ENCODE measurements at places on chromosomes 4 and X. TPM values are rescaled to one million over a fixed set of nuclear protein-coding genes. Genes with fewer than 3 reads are reported as not detected.
A peak's percentile ranks its signal among the peaks of the same experiment; 100 is the strongest.

DNA sequence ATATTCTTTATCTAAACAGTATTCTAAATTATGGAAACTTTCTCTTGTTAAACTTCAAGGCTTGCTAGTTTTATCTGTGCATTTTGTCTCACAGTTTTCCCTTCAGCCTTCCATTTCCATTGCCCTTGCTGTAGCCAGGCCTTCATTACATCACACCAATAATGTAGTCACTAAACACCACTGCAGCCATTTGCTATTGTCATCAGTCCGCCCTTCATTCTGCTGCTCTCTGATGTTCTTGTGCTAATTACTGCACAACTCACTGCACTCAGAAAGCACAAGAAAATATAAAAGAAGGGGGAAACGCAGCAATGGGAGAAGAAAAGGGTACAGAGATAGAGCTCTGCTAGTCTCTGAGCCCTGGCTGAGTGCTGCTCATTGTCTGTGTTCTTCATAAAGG, 239.6 kb upstream of the FSTL5 start:
- no peaks in the 10 kb centered on the region for H3K27me3 ChIP-seq
- DNase-seq = no peak
- no peak overlapping the region for H3K4me3 ChIP-seq
- H3K27ac ChIP-seq = no peak overlapping the region
- no peaks in the 10 kb centered on the region for H3K36me3 ChIP-seq

DNA sequence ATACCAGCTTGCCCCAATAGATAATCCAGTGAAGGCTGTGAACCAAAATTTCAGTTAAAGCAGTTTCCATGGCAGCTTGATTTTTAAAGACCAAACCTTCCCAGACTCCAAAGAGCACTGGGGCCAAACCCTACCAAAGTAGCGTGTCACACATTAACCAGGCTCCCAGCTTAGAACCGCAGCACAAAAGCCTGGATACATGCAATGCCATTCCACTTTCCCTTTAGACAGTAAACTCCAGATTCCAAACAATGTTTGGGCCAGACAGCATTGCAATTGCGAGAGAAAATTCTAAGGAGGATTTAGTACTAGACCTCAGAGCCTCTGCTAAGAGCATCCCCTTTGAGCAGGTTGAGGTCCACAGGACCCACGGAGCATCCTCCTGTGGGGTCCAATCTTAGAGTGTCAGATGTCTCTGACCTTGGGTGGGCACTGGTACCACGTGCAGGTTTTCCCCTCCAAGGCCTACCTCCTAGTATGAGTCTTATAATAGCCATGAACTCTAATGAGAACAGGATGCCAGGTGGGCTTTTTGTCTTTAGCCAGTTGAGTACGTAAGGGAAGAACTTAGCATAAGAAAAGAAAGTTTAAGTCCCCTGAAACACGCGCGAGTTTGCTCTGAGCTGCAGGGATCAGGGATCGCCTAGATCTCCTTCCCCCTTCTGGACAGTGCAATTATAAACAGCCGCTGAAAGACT, 38.8 kb downstream of the MGARP start:
- no peaks in the 10 kb centered on the region for H3K27me3 ChIP-seq
- DNase-seq = no peak
- no peaks in the 10 kb centered on the region for H3K4me1 ChIP-seq
- H3K36me3 ChIP-seq = no peaks in the 10 kb centered on the region
- H3K27ac ChIP-seq = no peak overlapping the region
- H3K4me3 ChIP-seq = no peak overlapping the region

- H3K4me3 ChIP-seq = no peak overlapping the region
- no peak for DNase-seq
- H3K27ac ChIP-seq = no peak overlapping the region
These were observed 60.5 kb downstream of the TMA16 start for GRCh38 chr4:163554870-163555465.

DNA sequence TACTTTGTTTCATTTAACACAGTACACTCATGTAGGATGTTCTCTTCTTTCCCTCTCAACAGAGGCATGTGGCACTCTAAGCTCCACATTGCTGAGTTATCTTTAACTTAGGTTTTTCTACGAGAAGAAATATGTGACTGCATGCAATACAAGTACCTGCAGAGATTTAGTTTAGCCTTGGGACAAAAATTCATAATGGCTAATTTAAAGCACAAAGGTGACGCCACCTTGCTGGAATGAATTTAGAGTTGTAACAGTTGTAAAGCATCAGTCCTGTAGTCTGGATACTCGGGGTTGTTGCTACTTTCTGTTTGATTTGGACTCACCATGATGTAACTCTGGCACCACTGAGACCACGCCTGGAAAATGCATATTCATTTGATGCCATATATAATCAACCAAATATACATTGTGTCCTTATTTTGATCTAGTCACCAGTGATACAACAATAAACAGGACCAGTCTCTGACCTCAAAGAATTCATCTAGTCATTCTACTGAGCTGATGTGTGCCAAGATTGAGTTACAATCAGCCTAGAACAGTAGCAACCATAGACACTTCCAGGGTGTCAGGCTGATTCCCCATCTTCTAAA, 451.0 kb upstream of the ZFP42 start:
- H3K4me3 ChIP-seq = no peak overlapping the region
- no peak for DNase-seq
- no peak overlapping the region for H3K27ac ChIP-seq

GRCh38 chr4:38673130-38673978, 9.4 kb downstream of the KLF3 start:
- H3K27ac ChIP-seq = peak overlapping the region; percentile 80
- no peak for DNase-seq
- peaks cover 89% of the 10 kb centered on the region for H3K4me1 ChIP-seq
- H3K4me3 ChIP-seq = no peak overlapping the region
- peaks cover 3% of the 10 kb centered on the region for H3K36me3 ChIP-seq

- H3K36me3 ChIP-seq = no peaks in the 10 kb centered on the region
- no peaks in the 10 kb centered on the region for H3K4me1 ChIP-seq
- no peaks in the 10 kb centered on the region for H3K27me3 ChIP-seq
- no peak overlapping the region for H3K4me3 ChIP-seq
- H3K27ac ChIP-seq = no peak overlapping the region
- no peak for DNase-seq
These were observed 11.5 kb upstream of the TRAM1L1 start for GRCh38 chr4:117096886-117097285.

DNA sequence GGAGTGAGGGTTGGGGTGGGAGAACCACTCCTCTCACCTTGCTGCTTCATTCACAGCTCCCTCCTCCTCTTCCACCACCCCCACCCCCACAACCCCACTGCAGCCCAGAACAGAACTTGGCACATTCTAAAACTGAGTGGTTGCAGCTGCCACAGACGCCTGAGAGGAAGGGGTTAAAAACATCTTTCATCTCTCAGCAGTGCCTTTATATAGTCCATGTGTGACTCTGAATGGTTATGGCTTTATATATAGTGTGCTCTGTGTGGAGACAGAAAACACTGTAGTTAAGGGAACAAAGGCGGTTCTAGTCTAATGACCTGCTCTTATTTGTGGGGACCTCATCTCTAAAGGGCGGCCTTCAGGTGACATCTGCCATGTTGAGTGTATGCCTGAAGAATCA, 144.8 kb downstream of the BCOR start:
- peaks cover 11% of the 10 kb centered on the region for H3K4me1 ChIP-seq
- no peaks in the 10 kb centered on the region for H3K27me3 ChIP-seq
- H3K27ac ChIP-seq = no peak overlapping the region

DNA sequence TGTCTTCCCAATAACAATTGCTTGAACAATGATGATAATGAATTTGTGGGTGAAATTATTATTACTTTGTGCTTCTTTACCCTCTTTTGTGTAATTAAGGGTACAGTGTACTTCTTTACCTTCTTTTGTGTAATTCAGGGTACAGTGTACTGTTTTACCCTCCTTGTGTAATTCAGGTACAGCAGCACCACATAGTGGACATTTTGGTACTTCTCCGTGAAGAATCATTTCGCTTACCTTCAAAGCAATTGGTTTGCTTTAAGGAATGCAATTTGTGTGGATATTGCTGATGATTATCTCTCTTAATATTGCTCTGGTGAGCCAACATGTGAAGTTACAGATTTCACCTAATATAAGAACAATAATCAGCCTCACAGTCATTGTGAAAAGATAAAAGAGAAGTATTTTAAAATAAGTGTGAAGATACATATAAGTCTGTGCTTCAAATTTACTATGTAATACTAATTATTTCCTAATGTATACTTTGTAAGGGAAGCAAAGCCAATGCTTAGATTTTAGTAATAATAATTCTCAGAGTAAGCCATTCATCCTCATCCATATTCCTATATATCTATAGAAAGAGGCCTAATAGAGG, 27.2 kb upstream of the SEC24B start:
- no peak overlapping the region for H3K27ac ChIP-seq
- DNase-seq = peak; percentile 40
- H3K4me3 ChIP-seq = no peak overlapping the region
- peaks cover 6% of the 10 kb centered on the region for H3K27me3 ChIP-seq

DNA sequence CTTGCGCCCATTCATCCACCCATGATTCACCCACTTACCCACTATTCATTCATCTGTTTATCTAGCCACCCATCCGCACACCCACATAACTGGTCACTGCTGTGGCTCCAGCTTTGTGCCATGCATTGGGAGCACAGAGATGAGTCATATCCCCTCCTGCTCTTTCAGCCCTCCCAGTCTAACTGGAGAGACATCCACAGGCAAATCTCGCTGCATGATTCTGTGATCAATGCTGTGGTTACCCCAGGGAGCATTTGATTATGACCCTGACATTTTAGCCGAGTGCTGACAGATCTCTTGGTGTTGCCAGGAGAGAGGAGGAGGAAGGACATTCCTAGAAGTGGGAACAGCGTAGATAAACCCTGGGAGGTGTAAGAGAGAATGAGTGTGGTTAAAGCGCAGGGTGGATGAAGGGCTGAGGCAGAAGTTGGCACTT, 10.4 kb upstream of the PORCN start:
- H3K4me3 ChIP-seq = no peak overlapping the region
- H3K36me3 ChIP-seq = no peaks in the 10 kb centered on the region
- H3K27ac ChIP-seq = no peak overlapping the region

DNA sequence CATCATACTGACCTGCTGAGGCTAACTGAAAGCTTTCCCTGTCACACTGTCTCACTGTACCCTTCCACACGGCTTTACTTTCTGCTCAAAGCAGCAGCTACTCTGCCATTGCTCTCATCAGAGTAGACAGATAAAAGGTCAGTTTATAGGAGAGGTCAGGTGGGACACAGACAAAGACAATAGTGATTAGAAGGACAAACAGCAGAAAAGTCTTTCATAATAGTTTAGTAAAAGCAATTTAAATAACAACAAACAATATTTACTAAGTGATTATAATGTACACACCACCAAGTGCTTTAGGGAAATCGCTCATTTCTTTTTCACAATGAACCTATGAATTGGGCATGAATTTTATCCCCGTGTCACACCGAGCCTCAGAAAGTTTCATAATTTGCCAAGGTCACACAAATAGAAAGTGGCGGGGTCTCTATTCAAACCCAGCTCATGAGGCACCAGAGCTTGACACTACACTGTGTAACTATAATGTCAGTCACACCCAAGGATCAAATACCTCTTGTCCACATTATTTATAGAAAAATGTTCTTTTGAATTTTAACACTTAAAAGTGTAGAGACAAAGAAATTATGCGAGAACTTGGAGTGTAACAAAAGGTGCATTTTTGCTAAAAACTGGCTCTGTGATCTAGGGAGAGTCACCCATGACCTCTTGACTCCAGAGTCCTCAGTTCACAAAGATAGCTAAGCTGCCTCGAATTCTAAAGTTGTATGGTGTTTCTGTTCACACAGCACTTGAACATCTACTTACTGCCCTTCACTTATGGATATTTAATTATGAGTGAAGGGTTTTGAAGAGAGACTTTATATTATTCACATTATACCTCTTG, 24.5 kb upstream of the SORBS2 start:
- H3K4me3 ChIP-seq = no peak overlapping the region
- DNase-seq = no peak
- H3K27ac ChIP-seq = no peak overlapping the region
- no peaks in the 10 kb centered on the region for H3K36me3 ChIP-seq
- no peaks in the 10 kb centered on the region for H3K4me1 ChIP-seq

DNA sequence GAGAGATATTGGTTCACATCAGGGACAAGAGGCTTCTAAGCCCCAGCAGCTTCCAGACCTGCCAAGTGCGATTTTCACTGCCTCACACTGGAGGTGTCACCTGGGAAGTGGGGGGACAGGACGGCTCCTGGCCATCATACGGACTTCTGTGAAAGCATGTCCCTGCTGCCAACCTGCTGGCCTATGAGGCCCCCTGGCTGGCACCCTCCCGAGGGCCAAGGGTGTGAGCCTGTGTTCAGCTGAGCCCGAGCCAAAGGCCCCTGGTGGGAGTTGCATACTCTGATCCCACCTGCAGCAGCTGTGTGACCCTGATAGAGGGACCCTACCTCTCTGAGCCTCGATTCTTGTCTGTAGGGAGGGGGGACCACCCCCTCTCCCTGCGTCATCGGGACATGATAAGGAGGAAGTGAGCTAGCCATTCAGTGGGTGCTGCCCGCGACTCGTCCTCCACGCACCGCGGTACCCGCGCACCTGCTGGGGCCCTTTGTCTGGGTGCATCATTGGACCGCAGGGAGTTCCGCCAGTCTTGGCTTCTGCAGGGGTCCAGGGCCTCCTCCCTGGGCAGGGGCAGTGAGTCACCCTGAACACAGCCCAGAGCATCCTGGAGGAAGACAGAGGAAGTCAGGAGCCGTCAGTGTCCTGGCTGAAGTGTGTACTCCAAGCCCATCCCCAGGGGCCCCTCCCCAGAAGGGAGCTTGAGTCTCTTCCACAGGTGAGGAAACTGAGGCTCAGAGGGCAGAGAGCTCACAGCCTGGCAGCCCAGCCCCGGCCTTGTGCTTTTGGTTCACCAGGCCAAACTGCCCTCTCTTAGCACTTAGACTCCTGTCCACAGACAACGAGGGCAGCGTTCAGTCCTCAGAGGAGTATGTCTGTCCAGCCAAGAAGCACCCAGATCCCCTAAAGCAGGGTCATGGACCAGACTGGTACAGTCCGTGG, 24.1 kb downstream of the C4orf50 start:
- H3K27ac ChIP-seq = no peak overlapping the region
- no peak for DNase-seq
- H3K36me3 ChIP-seq = no peaks in the 10 kb centered on the region
- H3K27me3 ChIP-seq = peaks cover 10% of the 10 kb centered on the region

GRCh38 chr4:61175495-61175894, 24.6 kb upstream of the ADGRL3 start:
- no peaks in the 10 kb centered on the region for H3K36me3 ChIP-seq
- H3K27me3 ChIP-seq = no peaks in the 10 kb centered on the region
- DNase-seq = no peak

Gene SYN1
- total RNA-seq = 0.82 TPM

Gene DNASE1L1
- 13.4 TPM for total RNA-seq

Gene CLNK
- not detected for total RNA-seq

Gene ASB12
- total RNA-seq = not detected

Gene GLUD2
- 0.65 TPM for total RNA-seq

Gene PCYT1B
- 0.44 TPM for total RNA-seq

Gene NLGN4X
- 0.21 TPM for total RNA-seq

Gene UCP1
- total RNA-seq = not detected

Gene MTMR8
- 4.1 TPM for total RNA-seq

Data from activated CD4-positive, alpha-beta T cell treated with anti-CD3 and anti-CD28 coated beads for 36 hours (primary cell).